ENCODE measurements at places on chromosomes 12 and 14. TPM values are rescaled to one million over a fixed set of nuclear protein-coding genes. Genes with fewer than 3 reads are reported as not detected.

The DIABLO gene
- total RNA-seq, result 79.4 TPM

The LRFN5 gene
- total RNA-seq, result 4.9 TPM

The KCNH3 gene
- total RNA-seq, result under 0.01 TPM

The CCDC88C gene
- 0.15 TPM for total RNA-seq

The PLEKHG7 gene
- not detected for total RNA-seq

The TTC9 gene
- total RNA-seq, result 0.15 TPM

The NDRG2 gene
- total RNA-seq, result 0.17 TPM

The TOMM20L gene
- total RNA-seq, result not detected

The B4GALNT3 gene
- under 0.01 TPM for total RNA-seq

The AMN gene
- total RNA-seq, result 0.15 TPM

The WNT1 gene
- not detected for total RNA-seq

The TTC6 gene
- total RNA-seq, result under 0.01 TPM

The PPM1H gene
- total RNA-seq, result 0.29 TPM

The HOXC10 gene
- total RNA-seq, result not detected

The SERPINA5 gene
- not detected for total RNA-seq

The KIF21A gene
- 3.0 TPM for total RNA-seq

The COA8 gene
- total RNA-seq, result 19.0 TPM

The ALX1 gene
- total RNA-seq, result not detected

The NACA gene
- total RNA-seq, result 740 TPM

The BEGAIN gene
- total RNA-seq, result not detected

The APEX1 gene
- total RNA-seq, result 67.1 TPM

The CAPZA3 gene
- not detected for total RNA-seq

The CCDC92 gene
- total RNA-seq, result 13.2 TPM

The GLIPR1L1 gene
- total RNA-seq, result not detected

The APOLD1 gene
- total RNA-seq, result 2.6 TPM

The DEGS2 gene
- under 0.01 TPM for total RNA-seq

The PTPRQ gene
- 1.2 TPM for total RNA-seq

The SLC6A15 gene
- 30.0 TPM for total RNA-seq

The RNASE3 gene
- total RNA-seq, result not detected

The SLC5A8 gene
- total RNA-seq, result not detected

The CLBA1 gene
- total RNA-seq, result 9.8 TPM

The TC2N gene
- total RNA-seq, result 0.29 TPM

The ADAMTS20 gene
- not detected for total RNA-seq

The BDKRB2 gene
- 67.2 TPM for total RNA-seq

The AMHR2 gene
- not detected for total RNA-seq

The DHRS2 gene
- not detected for total RNA-seq

The AKAP5 gene
- 0.29 TPM for total RNA-seq

The BCL11B gene
- total RNA-seq, result under 0.01 TPM

The EGLN3 gene
- total RNA-seq, result 0.29 TPM

The TMEM253 gene
- total RNA-seq, result 0.33 TPM

The SRRM4 gene
- total RNA-seq, result under 0.01 TPM

The BATF gene
- total RNA-seq, result not detected

The HOXC4 gene
- 0.17 TPM for total RNA-seq

The RPS6KA5 gene
- total RNA-seq, result 3.2 TPM

The ANO4 gene
- 1.3 TPM for total RNA-seq

The INSM2 gene
- total RNA-seq, result not detected

The PIP4K2C gene
- 17.0 TPM for total RNA-seq

The SRSF5 gene
- 135 TPM for total RNA-seq

The SYNDIG1L gene
- total RNA-seq, result 0.15 TPM

The DRAM1 gene
- 112 TPM for total RNA-seq

The CFAP54 gene
- 3.1 TPM for total RNA-seq

The IFI27 gene
- total RNA-seq, result 34.4 TPM

The A2ML1 gene
- total RNA-seq, result not detected

The ADAM21 gene
- 1.5 TPM for total RNA-seq

The LALBA gene
- not detected for total RNA-seq

The SCNN1A gene
- not detected for total RNA-seq
